ENCODE measurements at places on chromosomes 6 and 20. TPM values are rescaled to one million over a fixed set of nuclear protein-coding genes. Genes with fewer than 3 reads are reported as not detected.
A peak's percentile ranks its signal among the peaks of the same experiment; 100 is the strongest.

ADISSP gene
- total RNA-seq = 10.0 TPM

RAB44 gene
- total RNA-seq = 0.26 TPM

ADGRF1 gene
- total RNA-seq = 13.0 TPM

CCNC gene
- total RNA-seq = 106 TPM

ACOT13 gene
- 8.7 TPM for total RNA-seq

PTGIS gene
- 118 TPM for total RNA-seq

RAET1L gene
- total RNA-seq = not detected

SAMD3 gene
- total RNA-seq = 6.3 TPM

OPRL1 gene
- 1.1 TPM for total RNA-seq

MYH7B gene
- 4.3 TPM for total RNA-seq

PRL gene
- total RNA-seq = not detected

TMEM217 gene
- total RNA-seq = 3.4 TPM

LY6G6D gene
- 3.1 TPM for total RNA-seq

GRCh38 chr6:38865521-38866174 is 150.5 kb downstream of the DNAH8 start:
- no peak for DNase-seq

GRCh38 chr6:71079677-71080076 is 122.8 kb upstream of the B3GAT2 start:
- no peak for DNase-seq

GRCh38 chr6:143166247-143166695 is 105.6 kb downstream of the AIG1 start:
- DNase-seq = no peak

- no peak for DNase-seq
These were observed 520.3 kb downstream of the CDH26 start for GRCh38 chr20:60478533-60478932.

DNA sequence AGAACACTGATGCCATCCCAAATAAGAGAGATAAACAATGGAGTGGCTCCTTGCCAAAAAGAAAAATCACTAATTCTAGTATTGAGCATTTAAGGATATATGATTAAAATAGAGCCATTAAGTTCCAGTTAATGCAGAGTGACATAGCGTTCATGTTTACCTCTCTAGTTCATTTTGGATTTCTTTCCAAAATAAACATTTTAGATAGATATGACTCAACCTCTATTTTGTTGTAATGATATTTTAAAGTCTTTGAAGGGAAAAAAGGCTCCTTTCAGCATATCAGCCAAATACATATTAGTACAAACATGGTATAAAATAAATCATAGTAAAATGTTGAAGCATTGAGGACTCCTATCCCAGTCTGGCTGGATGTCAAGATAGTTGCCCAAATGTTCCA is 33.4 kb downstream of the RWDD2A start:
- no peak for DNase-seq

DNA sequence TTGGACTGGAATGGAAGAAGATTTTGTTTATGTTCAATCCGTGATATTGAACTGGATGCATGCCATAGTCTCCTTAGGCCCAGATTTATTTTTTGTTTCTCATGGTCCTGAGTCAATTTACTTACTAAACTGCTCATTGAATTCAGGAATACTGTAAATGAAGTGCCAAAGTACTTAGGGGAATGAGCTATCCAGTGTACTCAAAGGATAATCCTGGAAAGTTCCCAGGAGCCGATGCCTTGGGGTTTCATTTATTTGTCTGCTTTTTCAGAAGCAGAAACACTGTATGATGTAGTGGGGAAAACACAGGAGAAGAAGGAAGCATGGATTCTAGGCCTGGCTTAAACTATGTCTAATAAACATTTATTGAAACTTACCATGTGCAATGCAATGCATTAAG is 56.1 kb upstream of the THEMIS start:
- DNase-seq = no peak

DNA sequence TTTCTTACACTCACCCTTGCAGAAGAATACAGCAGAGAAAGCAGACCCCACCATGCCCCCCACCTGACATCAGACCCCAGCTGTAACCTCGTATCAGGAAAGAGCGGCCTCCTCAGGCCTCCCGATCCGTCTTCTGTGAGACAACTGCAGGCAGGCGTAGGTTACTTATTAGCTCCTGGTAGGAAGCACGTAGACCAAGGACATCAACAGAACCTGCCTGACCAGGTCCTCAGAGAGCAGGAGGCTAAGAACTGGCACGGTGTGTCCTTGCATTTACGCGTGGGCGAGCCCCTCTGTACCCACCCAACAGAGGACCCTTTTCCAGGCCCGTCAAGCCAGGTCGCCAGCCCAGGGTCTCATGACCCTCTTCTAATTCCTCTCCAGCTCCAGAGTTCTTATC is 51.0 kb downstream of the ABHD12 start:
- DNase-seq = no peak

- DNase-seq = no peak
These were observed 54.8 kb downstream of the PHACTR2 start for GRCh38 chr6:143732536-143732935.

DNA sequence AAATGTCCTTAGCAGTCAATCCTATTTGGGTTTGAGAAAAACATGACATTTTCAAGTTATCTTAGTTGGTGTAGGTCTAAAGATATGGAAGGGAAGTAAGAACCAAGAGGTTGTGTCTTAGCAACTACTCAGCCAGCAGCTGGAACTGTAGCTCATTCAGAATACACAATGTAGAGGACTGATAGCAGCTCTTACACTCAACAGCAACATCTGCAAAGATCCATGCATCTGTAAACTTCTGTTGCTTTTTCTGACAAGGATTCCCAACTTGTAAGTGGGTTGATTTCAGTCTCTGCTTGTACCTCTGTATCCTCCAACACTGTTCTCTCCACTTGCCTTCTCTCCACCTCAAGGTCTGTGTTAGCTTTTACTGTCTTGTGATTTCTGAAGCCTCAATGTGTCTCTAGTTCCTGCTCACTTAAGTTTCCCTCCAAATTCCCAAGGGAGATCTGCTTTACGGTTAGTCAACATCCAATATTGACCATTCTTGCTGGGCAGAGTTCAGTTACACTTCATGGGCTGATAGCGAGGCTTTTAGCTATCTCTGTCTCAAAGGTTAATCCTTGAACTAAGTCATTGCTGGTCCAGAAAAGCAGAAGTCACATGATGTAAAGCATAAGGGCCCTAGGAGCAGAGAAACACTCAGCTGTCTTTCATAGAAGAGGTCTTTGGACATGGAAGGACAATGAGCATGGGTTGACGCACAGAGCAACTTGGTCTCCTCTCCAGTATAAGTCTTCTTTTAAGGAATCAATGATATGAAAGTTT is 71.6 kb upstream of the LGSN start:
- DNase-seq = no peak

DNA sequence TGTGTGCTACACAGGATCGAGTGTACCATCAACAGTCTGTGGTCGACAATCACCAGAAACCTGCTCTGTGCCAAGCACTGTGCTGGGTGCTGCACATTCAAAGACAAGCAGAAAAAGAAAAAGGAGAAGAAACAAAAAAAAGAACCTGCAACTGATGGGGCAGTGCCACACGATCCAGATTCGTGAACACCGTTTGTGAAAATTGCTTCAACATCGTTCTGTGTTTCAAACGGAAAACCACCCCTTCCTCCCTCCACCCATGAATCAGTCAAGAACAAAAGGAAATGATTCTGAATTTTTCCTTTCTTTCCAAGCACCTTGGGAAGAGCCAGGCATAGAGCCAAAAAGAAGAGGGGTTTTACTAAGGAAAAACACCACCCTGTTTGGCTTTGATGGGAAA is 129.2 kb upstream of the ARID1B start:
- no peak for DNase-seq

DNA sequence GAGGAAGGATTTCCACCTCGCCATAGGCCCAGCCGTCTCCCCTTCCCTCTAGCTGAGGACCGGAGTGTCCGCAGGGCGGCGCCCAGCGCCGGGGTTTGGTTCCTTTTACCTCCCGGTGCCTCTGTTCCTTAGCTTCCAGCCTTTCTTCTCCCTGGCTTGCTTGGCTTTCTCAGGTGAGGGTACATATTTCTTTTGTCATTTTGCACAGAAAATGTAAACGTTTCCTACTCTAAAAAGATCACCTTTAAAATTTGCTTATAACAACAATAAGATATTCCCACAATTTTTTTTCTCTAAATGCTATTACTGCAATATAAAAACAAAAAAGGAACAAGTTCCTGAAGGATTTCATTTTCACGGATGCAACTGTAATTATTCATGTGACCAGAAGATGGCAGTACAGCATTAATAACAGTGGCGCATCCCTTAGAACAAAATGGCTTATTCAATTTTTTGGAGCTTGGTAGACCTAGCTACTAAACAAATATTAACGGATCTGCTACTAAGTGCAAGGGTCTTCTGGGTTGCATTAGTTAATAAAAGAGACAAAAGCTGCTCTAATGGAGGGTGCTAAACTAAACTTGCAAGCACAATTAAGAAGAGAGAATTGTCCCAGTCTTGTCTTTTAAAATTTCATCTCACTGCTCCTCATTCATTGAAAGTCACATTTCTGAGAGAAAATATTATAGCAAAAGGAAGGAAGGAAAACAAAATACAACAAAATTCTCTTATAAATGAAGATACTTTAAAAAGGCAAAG is 172.9 kb downstream of the ADGRG6 start:
- DNase-seq = peak; percentile 5

DNA sequence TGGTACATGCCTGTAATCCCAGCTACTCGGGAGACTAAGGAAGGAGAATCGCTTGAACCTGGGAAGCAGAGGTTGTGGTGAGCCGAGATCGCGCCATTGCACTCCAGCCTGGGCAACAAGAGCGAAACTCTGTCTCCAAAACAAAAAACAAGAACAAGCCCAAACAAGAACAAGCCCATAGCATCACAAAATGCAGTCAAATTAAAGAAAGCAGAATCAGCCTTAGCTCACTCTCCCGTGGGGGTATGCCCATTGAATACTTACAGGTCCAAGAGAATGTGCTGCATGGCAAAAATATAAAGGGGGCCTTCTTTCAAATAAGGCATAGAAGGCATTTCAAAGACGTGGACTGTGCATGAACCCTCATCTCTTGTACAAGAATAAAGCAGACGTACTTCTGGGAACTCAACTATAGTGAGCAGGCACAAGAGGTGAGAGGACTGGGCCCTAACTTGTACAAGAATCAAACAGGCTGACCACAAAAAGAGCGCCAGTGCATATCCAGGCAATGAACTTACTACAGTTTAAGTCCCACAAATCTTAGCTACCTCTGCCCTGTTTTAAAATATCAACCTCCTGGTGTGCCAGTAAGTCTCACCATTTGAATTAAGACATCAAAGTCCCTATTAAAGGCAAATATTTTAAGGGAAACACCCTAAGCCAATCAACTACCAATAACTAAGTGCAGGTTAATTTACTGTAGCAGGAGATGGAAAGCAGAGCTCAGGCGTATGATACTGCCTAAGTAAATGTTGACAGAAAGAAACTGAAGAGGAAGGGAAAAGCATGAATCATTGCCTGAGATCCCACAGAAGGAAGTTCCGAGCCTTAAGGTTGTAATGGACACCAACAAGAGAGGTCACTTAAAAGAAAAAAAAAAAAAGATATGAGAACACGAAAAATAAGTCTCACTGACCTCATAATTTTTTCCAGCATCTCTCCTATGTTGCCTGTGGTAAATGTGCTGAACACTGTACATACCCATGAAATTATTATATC is 37.4 kb downstream of the TOMM6 start:
- DNase-seq = no peak

- no peak for DNase-seq
These were observed 7.3 kb downstream of the C6orf132 start for GRCh38 chr6:42135161-42135560.

DNA sequence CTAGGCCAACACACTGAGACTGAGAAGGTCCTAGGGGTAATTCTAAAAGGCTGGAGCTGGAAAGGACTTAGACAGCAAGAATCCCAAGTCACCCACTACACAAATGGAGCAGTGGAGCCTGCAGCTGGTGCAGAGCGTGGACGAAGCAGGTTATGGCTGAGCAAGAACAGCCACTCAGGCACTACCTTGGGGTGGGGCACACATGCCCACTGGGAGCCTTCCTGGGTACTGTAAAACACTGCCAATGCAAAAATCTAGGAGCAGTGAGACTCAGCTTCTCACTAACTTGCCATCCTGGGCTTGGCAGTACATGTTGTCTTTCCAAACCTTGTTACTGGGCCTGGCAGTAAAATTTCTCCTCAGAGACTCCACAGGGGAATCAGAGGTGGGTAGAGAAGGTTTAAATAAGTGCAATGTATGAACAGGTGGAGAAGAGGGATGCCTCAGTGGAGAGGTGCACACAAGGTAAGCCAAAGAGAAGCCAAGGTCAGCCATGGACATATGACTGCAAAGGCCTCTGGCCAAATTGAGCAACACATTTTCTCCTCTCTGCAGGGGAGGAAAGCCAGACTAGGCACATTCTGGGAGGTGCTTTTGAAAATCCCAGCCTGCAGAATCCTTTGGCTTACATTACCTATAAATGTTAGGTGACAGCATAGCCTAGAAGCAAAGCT is 105.6 kb downstream of the TNFRSF21 start:
- DNase-seq = no peak
